ENCODE measurements at places on chromosomes 3 and 15.

DNA sequence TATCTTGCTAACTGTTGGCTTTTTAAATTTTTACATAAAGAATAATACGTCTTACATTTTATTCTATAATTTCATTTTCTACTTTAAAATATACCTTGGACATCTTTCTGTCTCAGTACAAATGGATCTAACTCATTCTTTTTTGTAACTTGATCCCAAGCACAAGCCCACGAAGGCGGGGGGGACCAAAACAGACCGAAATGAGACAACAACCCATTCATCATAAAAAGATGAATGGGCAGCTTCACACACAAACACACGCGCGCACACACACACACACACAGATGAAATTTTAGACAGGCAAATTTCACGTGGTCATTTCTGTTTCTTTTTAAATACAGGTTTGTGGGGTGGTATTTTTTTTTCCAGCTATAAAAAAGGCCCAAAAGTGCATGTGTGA lies 271.3 kb upstream of the TOPAZ1 start:
- no peak for DNase-seq

DNA sequence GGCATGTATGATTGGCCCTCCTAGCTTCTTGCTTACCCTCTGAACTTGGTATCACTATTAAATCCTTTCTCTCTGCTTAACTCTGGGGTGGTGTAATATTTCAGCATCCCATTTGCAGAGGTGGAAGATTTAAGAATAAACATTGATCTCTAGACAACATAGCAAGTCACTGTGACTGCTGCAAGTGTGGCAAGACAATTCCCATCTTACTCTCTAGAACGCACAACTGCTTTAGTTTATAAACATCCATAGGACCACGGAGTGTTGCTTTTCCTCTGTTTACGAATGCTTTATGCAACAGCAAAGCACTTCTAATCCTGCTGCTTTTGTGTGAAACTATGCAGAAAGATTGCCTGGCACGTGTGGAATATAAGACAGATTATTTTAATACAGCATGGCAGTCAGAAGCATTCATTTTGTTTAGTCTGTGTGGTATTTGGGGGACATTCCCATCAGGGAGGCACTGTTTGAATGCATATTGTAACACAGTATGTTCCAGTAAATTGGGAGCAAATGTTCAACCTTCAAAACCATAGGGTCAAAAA lies 338.9 kb upstream of the TMCO5A start:
- no peak for DNase-seq

- no peak for DNase-seq
These were observed 45.3 kb upstream of the MME start for GRCh38 chr3:155034786-155035185.

- no peak for DNase-seq
These were observed 121.2 kb upstream of the HES1 start for GRCh38 chr3:194014756-194015155.

DNA sequence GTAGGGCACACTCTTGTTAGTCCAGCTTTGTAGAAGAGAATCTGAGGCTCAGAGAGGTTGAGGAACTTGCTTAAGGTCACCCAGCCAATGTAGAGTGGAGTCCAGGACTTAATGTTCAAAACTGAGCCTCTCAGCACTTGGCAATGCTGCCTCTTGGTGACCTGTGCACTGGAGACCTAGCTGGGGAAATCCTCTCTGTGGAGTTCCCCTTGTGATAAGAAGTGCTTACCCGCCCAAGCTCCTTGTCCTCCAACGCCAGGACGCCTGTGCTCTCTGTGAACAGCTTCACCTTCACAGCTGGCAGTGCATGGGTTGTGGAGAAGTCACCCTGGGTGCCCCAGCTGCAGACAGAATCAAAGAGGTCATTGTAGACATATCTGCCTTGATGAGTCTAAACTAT lies 219.1 kb upstream of the FEZF2 start:
- DNase-seq, result no peak

- peak; percentile 78 for DNase-seq
These were observed 39.1 kb downstream of the KLF13 start for GRCh38 chr15:31365655-31366127.

- no peak for DNase-seq
These were observed 68.8 kb downstream of the FSIP1 start for GRCh38 chr15:39713846-39714245.

GRCh38 chr3:15215996-15216395 lies 9.9 kb downstream of the CAPN7 start:
- no peak for DNase-seq

DNA sequence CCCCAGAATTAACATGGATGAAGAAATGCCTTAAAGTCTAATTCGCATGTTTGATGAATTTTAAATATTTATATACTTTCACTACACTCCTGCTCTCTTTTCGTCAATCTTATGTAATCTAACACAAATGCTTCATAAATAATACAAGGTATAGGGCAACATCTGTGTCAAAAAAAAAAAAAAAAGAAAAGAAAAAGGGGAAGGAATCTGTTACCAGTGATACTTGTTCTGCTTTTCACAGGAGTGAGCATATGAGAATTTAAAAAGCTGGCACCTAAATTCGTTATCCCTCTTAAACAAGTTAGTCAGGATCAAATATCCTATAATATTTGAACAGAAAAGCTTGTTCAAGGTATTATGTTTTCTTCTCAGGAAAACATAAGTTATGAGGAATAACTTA lies 243.8 kb downstream of the KCNH8 start:
- no peak for DNase-seq

GRCh38 chr15:93158097-93158900 lies 69.3 kb upstream of the RGMA start:
- no peak for DNase-seq

DNA sequence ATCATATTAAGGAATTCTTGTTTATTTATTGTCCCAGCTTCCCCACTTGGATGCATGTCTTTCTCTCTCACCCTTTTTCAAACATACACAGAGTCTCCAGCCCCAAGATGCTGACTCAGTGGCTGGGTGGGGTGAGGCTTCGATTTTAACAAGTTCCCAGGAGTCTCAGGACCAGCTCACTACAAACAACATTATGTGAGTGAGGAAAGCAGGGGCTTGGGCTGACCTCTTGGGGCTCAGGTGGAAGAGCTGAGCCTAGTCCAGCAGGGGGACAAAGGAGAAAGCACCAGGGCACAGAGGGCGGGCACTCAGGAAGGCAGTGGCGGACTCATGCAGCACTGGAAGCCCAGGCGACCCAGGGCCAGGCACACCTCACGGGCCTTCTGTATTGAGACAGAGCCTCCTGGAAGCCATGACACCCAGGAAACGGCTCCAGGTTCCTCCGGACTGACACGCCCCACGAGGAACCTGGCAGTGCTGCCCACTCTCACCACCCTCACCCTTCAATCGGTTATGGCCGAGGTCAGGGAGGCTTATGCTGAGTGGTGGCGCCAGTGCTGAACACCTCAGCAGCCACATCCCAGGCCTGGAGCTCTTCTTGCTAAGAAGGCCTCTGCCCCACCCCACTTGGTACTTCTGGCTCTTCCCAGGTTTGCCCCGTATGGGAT lies 97.4 kb downstream of the LRIG1 start:
- DNase-seq, result no peak

- no peak for DNase-seq
These were observed 49.3 kb upstream of the LEKR1 start for GRCh38 chr3:156776871-156777270.

DNA sequence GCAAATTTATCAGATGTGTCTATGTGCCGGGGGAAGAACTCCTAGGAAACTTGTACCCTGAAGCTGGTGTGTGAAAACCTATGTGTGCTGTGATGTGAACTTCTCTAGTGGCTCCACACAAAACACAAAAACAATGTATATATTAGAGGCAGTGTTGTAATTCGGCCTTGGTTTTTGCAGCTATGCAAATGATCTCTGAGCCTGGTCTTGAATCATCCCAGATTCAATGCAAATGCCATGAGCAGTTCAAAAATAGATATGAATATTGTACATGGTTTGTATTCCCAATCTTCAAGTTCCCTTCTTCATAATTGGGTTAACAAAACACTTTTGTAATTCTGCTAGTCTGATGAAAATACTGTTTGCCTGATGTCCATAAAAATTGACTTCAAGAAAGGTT lies 152.6 kb downstream of the MFSD1 start:
- DNase-seq, result no peak

GRCh38 chr3:188299068-188299467 lies 145.1 kb downstream of the LPP start:
- DNase-seq, result peak; percentile 41

DNA sequence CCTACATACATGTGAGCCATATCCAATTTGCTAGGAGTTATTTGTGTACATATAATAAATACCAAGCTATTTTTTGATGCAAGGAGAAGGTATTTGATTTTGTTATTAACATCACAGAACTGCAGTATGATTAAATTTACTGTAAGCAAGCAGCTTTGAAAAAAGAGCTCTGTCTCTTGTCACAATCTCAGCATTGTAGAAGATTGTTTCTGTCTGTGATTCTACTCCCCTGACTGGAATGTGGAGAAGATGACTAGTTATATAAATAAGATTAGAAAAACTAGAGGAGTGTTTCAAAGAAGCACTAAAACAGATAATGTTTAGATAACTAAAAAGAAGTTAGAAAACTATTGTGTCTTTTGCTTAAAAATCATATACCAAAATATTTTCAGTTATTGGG lies 17.1 kb upstream of the DCBLD2 start:
- no peak for DNase-seq

DNA sequence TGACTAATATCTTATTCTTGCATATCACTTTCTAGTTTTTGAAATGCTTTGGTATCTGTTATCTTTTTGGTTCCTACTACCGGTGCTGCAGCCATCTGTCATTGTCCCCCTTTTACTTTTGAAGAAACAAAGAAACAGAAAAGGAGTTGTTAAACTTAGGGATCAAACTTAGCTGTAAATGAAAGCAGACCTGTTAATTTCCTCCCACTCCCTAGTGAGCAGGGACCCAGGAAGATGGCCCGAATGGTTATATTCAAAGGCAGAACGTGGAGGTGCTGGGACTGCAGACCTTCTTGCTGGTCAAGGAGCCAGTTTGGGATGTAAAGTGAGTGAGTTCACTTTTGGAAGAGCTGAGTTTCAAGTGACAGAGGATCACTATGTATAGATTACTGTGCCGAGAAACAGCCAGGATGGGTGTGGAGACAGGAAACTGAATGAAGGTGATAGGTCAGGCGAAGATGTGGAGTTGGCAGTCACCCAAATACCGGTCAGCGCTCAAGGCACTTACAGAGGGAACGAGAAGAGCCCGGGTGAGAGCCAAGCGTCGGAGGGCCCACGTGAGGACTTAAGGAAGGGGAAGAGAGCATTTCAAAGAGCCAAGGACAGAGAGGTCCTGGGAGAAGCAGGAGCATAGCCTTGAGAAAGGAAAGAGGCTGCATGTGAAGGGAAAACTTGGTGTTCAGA lies 20.1 kb downstream of the KBTBD8 start:
- no peak for DNase-seq

DNA sequence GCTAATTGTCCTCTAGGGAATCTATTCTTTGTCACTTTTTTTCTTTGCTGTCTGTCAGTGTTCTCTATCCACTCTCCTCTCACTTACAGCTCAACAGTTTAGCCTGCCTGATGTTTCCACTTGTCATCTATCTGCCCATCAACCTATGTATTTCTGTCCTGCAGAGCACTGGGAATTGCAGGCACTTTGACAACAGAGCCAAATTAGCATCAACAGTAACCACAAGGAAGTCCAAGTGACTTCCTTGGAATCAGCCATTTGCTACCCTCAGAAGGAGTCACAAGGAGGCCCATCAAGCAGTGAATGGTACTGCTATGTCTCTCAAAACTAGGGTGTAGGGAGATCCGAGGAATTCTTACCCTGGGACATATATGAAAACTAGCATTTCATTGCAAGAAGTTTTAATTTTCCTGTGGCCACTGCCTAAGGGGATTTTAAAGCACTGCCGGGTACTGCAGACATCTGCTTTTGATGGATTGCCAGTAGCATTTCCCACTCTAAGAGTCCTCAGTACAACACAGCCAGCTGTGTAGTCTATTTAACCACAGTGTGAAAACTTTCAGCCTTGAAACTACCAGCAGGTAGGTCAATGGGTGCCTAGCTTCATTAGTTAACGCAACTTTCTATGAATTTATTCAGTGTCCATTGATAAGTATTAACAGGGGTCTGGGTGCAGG lies 898.8 kb downstream of the NTRK3 start:
- DNase-seq, result no peak

GRCh38 chr15:57172925-57173324 lies 203.4 kb upstream of the CGNL1 start:
- DNase-seq, result no peak

DNA sequence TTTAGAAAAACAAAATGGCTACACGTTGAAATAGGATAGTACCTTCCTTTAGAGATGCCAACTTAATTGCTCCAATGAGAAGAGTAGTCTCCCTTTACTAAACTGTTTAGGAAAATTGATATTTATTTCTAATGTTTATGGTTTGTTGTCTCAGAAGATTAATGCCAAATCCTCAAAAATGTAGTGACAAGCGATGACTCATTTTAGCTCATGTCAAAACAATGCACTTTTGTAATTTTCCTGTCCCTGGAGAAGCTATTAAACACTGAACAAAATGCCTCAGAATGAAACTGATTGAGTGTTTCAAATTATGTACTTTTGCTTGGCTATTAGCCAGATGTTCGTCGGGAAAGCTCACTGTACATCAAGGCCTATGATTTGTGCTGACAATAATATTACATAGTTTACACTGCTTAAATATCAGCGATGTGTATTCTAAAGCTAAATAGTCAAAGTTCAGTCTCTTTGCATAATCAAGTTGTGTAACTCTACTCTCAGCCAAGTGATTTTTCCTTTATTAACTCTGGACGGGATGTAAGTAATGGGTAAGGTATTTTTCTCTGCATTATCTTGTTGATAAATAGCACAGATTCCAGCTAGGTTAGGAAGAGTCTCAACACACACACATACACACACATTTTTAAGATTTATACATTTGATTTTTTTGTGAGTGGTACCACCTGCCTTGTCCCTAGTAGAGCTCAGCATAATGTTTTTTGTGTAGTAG lies 83.7 kb downstream of the CMSS1 start:
- no peak for DNase-seq

DNA sequence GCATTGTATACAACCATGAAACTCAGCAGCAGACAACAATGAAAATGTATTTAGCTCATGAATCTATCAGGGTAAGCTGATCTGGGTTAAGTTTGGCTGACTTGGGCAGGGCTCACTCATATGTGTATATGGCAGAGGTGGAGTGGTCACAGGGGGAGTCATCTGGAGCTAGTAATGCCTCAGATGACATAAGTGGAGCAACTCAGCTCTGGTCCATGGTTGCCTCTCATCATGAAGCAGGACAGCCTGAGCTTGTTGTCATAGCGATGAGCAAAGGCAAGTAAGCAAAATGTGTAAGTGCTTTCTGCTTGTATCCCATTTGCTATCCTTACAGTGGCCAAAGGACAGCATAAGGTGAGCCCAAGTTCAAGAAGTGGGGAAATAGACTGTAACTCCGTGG lies 64.5 kb downstream of the ALCAM start:
- DNase-seq, result no peak

GRCh38 chr3:55270976-55271375 lies 216.1 kb downstream of the WNT5A start:
- DNase-seq, result no peak

DNA sequence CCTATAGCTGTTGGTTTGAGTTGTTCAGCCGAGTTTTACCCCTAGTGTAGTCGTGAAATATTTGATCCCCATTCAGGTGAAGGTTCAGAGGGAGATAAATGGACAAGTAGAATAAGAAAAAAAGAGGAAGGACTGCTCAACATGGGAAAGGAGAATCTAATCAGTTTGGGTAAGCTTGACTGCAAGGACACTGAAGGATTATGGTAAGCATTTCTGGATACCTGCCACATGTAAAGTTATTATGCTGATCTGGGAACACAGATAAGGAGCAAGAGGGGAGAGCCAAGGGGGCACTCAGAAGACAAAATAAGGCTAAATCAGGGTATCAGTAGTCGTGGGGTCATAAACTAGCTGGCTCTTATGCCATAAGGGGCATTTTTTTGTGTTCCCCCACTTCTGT lies 49.9 kb downstream of the TFG start:
- no peak for DNase-seq

- no peak for DNase-seq
These were observed 32.0 kb upstream of the MBNL1 start for GRCh38 chr3:152236716-152237115.
